Dorsolateral prefrontal cortex (tissue), 122 donors: ENCODE measurements at places on chromosomes 1 and 21. TPM values are rescaled to one million over a fixed set of nuclear protein-coding genes. Genes with fewer than 3 reads are reported as not detected.

DNA sequence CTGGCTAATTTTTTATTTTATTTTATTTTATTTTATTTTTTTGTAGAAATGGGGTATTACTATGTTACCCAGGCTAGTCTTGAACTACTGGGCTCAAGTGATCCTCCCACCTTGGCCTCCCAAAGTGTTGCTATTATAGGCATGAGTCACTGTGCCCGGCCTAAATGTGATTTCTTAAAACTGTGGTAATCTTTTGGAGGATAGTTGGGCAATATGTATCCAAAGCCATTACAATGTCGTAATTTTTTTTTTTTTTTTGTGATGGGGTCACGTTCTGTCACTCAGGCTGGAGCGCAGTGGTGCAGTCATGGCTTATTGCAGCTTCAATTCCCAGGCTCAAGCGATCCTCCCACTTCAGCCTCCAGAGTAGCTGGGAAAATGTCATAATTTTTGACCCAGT is 14.2 kb downstream of the ETV3L start:
- DNase-seq, result no peak

GRCh38 chr1:85078903-85079302 is 30.6 kb upstream of the MCOLN3 start:
- no peak for DNase-seq

DNA sequence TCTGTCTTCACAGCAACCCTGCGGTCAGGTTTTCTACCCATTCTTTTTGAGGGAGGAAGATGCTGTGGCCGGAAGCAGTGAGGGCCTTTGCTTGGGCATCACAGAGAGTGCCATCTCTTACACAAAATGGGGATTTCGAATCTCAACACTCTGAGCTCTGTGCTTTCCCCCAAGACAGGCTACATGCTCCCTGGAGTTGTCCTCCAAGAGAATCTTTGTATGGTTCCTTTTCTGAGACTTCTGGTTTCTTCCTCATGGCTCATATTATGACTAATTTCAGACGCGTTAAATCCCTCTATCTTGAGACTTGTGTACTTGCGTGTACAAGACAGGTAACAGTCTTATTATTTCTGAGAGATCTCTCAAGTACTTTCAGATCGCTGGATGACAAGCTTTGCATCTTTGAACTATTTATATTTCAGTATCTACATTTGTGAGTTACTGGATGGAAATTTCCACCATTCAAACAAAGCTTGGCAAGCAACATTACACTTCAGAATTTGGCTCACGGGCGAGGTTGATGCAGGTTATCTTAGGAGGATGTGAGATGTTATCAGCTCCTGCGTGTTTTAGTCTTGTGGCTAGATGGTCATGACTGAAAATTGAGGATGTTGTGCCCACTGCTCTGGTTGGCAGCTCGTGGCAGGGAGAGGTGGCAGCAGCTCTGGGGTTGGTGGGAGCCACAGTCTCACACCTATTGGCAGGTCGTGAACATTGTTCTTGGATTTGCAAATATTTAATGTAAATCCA is 19.4 kb downstream of the ABCG1 start:
- DNase-seq, result no peak

DNA sequence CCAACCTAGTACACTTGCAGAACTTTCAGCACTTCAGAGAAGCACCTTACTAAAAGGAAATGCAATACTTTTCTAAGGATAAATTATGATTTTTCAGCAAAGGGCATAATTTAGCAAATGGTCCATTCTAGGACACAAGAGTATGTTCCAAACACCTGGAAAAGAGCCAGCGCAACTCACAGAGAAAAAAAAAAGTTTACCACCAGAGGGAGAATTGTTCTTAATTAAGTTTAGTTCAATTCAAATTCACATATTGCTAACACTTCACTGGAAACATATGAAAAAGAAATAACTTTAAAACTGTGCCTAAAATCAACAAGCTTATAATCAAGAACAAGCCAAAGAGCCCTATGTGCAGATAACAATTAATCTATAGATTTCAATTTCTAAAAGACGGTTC is 338.1 kb downstream of the SEC16B start:
- DNase-seq, result no peak

DNA sequence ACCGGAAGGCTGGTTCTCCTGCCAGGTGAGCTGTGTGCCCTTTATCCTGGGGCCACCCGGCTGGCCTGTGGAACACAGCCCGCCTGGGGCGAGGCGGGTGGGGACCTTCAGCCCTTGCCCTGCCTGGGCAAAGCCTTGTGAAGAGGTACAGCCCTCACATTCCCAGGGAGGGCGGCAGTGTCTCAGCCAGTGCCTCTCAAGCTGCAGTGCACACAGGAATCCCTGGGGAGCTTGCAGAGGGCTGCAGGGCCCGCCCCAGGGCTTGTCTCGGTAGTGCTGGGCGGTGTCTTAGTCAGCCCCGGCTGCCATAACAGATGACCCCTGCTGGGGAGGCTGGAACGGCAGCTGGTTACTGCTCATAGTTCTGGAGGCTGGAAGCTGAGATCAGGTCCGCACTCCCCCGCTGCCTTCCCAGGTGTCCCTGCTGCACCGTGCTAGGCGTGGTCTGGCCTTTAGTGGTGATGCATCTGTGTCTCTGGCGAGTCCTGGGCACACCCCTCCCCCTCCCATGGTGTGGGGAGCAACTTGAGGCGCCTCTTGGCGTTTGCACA is 12.6 kb downstream of the DFFB start:
- DNase-seq, result no peak

DNA sequence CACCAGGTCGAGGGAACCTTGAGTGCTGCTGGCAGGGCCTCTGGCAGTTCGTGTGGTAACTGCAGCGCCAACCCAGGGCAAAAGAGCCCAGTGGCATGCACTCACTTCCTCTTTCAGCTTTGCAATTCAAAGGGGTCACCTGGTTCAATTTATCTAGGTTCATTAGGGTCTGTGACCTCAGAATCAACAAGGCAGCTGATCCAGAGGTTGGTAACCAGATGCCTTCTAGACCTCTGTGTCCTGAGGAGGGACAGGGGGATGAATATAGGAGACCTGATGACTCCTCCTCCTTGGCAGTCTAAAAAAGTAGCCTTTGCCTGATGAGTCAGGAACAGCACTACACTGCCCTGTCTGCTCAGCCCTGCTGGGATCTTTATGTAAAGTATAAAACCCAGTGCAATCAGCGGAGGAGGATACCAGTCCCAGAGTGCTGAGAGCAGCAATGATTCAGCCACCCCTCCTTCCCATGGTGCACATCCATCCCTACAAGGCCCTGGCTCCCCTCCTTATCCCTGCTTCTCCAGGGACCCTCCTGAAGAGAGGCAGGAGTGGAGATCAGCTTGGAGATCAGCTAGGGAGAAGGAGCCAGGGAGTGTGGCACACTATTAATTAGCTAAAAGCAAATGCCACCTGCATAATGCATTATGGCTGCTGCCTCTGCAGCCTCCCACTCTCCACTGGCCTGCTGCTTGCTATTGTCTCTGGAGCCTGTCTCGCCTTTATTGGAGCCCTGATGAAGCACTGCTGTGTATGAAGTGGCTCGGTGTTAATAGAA is 11.2 kb upstream of the FMOD start:
- DNase-seq, result no peak

GRCh38 chr1:57860325-57860724 is 436.5 kb upstream of the DAB1 start:
- no peak for DNase-seq

- no peak for DNase-seq
Observed at GRCh38 chr21:44497703-44498126, 42.3 kb downstream of the KRTAP10-1 start.

GRCh38 chr21:36516281-36516680 is 36.4 kb upstream of the CLDN14 start:
- DNase-seq, result no peak

DNA sequence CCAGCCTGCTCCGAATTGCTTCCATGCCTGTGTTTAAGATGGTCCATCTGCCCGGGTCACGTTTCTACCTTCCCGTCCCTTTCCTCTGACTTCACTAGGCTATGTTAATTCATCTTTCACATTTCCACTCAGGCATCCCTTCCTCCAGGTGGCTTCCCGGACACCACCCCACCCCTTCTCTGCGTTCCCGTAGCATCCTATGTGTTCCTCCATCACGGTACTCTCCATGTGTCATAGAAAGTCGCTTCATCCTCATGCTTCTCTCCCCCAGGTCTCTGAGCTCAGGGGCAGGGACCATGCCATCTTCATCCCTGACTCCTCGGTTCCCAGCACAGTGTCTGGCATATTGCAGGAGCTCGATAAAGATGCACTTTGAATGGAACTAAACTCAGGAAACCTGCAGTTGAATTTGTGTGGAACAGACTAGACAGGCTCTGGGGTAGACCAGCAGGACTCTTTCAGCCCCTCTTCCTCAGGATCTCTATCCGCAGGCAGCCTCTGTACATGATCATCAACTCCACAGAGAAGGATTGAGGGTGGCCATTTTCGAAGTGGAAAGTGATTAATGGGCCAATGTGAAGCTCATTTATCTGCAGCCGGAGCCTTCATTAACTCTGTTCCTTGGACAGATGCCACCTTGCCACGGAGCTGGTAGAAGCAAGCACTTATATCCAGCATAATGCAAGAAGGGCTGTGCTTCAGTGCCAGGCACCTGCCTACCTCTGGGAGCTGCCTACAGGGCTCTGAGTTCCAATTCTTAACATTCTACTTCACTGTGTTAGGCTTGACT is 9.1 kb downstream of the C1orf226 start:
- DNase-seq, result no peak

DNA sequence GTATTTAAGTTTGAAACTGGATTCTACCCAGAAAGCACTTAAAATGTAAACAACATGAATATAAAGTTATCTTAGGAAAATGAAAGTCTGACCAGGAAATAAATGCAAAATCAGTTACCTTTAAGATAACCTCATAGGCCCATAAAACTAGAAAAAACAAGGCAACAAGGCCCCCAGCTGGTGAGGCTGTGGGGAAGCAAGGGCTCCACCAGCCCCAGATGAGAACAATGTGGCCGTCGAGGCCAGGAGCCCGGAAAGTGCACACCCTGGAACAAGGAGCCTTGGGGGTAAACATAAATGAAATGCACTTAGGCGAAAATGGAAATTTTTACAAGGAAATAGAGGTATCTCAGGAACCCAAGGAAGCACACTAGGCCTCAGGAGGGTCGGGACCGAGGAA is 37.9 kb upstream of the BMP8B start:
- DNase-seq, result no peak

DNA sequence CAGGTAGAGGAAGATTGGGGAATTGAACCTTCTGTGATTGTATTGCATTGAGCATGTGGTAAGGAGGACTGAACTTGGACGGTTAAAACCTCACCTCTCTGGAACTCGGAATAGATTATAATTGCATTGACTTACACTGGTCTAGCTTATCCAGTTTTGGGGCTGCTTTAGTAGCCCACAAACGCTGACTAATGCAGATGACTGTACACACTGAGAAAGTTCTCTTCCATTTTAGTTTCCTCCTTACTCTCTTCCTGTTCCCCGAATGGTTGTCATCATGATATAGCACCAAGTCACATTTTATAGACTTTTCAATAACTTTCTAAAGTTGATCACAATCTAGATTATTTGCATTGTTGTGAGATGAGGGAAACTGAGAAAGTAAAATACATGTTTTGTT is 78.2 kb downstream of the NFIA start:
- DNase-seq, result no peak

GRCh38 chr1:151372058-151372934 is at the start of gene SELENBP1:
Gene SELENBP1, minus strand, starts transcription at chr1:151372705. Its CDS starts 64 bp downstream, at chr1:151372641.
- peak; percentile 57 for DNase-seq

- peak; percentile 39 for DNase-seq
Observed at GRCh38 chr1:227885648-227886502, 61.9 kb downstream of the WNT9A start.

DNA sequence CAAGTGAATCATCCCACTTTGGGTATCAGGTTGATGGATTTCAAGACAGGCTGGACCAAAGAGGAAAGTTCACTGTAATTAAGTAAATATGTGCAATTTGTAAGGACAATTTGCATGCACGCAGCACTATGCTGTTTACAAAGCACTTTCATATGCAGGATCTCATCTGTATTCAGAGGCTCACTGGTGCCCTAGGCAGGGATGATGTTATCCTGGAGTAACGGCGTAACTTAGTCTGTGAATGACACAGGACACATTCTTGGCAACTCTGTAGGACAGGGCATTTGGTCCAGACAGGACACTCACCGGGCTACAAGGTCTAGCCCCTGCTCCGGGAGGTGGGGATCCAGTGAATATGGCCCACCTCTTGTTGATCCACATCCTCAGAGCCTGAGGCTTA is 365.4 kb upstream of the DUSP10 start:
- DNase-seq, result no peak

DNA sequence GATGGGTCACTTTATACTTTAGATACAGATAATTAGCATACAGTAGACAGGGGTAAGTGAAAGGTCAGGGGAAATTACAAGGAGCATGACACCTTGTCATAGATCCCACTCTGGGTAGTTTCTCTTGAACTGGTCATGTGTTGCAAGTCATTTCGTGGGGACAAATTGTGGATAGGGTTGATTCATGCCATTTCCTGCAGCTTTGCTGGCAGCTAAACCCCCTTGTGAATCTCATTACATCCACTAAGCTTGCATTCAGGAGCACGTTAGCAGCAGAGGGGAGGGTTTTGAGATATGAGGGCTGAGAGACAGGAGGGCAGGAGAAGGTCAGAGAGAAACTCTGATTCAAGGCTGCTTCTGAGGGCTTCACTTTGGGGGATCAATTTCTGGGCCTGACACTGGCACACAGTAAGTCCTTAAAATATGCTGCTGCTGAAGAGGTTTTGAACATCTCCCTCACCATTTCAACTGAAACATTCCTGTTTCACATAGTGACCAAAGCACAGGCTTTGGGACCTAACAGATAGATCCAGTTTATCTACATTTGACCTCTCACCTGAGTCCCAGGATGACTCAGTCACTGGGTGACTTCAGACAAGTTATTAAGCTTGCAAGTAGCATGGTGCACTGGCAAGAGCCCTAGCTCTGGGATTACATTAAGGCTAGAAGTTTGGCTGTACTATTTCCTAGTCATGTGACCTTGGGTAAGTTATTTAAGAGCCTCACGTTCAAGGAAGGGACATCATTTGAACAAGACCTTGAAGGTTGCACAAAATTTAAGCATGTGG is 206.0 kb upstream of the USP24 start:
- DNase-seq, result no peak

DNA sequence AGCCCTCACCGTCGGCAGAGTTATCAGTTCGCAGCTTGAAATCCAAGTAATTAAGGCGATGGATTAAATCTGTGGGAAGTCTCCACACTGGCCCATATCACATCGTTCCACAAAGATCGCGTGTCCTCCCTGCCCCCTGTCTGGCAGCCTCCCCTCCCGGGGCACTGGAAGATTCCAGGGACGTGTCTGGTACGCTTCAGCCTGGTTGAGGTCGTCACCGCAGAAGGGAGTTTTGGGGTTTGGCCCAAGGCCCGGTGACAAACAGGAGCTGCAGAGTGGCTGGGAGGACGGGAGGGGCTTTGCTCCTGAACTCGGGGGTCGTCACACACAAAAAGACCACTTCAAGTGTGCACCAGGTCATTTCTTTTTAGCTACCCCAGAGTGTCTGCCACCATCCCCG is 51.1 kb downstream of the PRDM16 start:
- DNase-seq, result no peak

- peak; percentile 87 for DNase-seq
Observed at GRCh38 chr1:23368562-23369334, 888 bp downstream of the ZNF436 start.

HSD3B1 gene
- total RNA-seq, result not detected

PDIK1L gene
- total RNA-seq, result 17.2 TPM

CD101 gene
- total RNA-seq, result 4.8 TPM

GFI1 gene
- total RNA-seq, result not detected

S100A7 gene
- total RNA-seq, result not detected

FLG gene
- total RNA-seq, result not detected

PSRC1 gene
- total RNA-seq, result 87.0 TPM

ELOVL1 gene
- total RNA-seq, result 83.6 TPM
